B cell (primary cell): ENCODE measurements at places on chromosomes 16 and 17.

DNA sequence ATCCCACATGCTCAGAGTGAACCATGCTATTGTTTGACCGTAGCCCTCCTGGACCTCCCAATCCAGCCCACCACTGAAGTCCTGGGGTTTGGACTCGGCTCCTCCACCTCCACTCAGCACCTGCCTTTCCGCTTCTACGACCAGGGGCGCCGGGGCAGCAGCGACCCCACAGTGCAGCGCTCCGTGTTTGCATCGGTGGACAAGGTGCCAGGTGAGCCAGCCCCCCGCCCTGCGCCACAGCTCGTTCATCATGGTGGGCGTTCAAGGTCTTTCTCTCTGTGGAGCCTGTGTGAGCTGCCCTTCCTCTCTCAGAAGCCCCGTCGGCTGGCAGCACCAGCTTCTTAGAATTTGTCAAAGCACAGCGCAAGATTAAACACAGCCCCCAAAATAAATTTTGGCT is 130.1 kb downstream of the SOCS1 start:
- no peak for DNase-seq

DNA sequence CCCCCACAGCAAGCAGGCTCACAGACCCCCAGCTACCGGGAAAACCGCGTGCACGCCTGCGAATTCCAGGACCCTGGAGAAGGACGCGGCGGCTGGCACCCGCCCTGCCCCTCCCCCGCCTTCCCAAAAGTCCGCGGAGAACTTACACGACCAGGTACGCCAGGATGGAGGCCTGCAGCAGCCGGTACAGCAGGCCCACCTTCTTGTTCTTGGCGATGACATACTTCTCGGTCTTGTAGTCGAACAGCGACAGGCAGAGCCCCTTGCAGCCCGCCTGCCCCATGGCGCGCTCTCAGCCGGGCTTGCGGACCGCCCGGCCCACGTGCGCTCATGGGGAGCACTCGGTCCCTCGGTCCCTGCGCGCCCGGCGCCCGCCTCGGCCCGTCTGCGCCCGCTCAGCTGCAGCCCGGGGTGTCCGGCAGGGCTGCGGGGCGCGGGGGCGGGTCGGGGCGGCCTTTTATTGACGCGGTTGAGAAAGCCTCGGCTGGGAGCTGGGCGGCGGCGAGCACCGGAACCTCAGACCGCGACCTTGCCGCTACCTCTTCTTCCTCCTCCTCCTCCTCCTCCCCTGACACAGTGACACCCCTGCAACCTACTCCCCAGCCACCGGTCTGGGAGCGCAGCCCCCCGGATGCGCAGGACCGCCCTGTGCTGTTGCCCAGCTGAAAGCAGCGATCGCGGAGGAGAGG is at the start of gene P2RX5:
TSS of gene P2RX5 (minus strand) at position 433 of the 689 bp plus-strand sequence. CDS start at position 283, 150 bp downstream.
- peak; percentile 80 for DNase-seq

DNA sequence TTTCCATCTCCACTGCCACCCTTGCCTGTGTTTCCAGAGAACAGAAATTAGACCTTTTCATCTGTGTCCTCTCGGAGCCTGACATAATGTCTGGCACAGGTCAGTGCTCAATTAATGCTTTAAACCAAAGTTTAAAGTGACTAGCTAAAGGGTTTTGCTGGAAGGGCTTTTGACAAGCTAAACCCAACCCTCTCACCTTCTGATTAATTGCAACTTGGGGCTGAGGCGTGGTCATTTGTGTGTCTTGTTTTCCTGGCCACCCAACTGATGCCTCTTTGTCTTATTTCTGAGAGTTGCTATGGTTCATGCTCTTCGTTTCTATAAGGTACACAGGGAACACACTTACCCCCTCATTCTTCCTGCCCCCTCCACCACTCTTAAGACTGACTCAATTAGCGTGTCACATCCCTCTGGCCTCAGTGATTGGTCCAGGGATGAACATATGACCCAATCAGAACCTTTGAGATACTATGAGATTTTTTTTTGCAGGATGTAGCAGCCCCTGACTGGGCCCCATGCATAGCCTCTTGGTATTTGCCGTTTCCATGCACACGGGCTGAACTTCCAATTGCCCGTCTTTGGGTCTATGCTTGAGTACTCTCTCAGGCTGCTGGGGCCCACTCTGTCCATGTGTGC is 15.8 kb upstream of the BRD7 start:
- DNase-seq = no peak

DNA sequence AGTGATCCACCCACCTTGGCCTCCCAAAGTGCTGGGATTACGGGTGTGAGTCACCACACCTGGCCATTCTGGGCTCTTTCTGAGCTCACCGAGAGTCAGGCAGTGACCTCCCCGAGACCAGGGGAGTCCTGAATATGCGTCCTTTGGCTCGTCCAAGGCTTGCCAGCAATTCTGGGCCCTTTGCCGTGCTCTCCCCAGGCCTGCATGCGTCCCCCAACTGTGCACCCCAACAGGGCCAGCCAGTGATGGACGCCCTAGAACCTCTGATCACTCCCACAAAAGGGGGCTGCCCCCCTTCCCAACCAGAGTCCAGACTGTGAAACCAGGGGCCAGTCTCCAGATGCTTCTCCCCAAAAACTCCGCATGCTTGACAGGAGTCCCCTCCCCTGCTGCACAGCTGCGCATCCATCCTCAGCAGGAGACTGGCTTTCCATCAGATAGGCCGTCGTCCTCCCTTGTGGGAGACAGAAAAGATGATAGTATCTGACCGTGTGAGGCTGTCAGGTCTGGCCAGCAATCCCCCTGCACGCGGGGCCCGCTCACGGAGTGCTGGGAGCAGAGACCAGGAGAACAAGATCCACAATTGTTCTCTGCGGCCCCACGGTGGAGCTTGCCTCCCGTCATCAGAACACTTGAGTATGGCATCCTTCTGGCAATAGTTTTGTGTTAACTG is 15.5 kb downstream of the HS3ST6 start:
- DNase-seq = no peak

GRCh38 chr17:65268832-65269231 is 131.7 kb downstream of the RGS9 start:
- DNase-seq = no peak
